Suprapubic skin (tissue), 4 donors: ENCODE measurements at places on chromosomes 5 and 9.

DNA sequence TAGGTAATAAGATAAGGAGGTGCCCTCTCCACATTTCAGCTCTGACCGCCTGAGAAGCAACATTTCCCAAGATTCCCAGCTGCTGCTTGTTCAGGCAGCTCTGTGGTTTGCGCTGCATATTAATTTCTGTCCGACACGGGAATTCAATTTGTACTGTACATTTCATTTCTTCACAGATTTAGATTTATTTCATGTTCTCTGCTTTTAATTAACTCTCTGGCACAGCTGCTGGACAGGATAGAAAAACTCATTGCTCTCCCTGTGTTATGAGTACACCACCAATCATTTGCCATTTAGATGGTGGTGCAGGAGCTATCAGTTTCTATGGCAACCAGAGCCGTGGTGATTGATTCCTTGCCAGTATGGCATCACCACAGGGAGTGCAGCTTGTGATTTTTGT is 558.5 kb downstream of the DMRTA1 start:
- no peak for DNase-seq

GRCh38 chr9:93088656-93089015 is 7.4 kb upstream of the CARD19 start:
- DNase-seq: peak; percentile 49

GRCh38 chr5:132873119-132873929 is at the start of gene LEAP2:
Gene LEAP2, plus strand, starts transcription at chr5:132873668. Its CDS starts 27 bp downstream, at chr5:132873695.
- no peak for DNase-seq

GRCh38 chr9:105390871-105391270 is 57.0 kb upstream of the FSD1L start:
- no peak for DNase-seq

- DNase-seq: no peak
These were observed 72.9 kb downstream of the ARSB start for GRCh38 chr5:78912085-78912771.

DNA sequence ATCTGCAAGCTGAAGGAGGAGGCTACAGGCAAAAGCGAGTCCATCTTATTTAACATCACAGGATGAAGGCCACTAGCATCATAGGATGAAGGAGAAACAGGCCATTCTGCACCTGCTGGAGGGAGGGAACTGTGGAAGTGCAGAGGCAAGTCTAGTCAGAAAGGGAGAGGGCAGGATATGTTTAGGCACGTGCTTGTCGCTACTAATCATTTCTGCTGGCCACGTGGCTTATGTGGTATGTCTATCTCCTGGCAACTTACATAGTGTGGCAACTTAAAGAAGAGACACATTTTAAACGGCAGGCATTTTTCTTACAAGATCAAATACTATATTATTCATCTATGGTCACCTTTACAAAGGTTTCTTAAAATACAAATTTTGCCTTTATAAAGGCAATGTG is 74.0 kb downstream of the GNAQ start:
- DNase-seq: no peak

DNA sequence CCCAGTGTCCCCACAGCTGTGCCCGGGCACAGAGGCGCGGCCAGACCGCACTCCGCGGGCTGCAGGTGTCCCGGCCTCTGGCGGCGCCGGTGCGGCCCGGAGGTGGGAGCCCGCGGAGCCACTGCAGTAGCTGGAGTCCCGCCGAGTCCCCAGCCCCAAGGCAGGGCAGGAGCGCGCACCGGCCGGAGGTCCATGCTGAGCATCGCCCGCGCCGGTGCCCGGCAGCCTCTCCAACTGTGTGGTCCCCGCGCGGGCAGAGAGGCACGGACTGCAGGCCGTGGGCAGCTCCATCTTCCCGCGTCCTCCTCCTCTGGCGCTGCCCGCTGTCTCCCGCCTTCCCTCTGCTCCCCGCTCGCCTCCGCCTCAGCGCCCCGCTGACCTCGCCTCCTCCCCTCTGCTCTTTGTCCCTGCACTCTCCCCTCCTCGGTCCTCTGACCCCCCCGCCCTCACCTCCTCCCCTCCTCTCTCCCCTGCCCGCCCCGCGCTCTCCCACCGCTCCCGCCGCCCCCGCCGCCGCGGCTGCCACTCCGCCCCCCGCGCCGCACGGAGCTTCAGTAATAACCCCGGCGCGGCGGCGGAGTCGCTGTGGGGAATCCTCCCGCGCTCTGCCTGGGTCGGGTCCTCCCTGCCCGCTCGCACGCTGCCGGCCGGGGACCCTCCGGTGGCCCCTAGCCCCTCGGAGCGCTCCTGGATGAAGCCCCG is at the start of gene ADAMTS16:
TSS of gene ADAMTS16 (plus strand) at position 554 of the 702 bp plus-strand sequence. CDS start at position 692, 138 bp downstream.
- DNase-seq: no peak

GRCh38 chr5:73267766-73268435 is 94.9 kb downstream of the TMEM174 start:
- DNase-seq: no peak

DNA sequence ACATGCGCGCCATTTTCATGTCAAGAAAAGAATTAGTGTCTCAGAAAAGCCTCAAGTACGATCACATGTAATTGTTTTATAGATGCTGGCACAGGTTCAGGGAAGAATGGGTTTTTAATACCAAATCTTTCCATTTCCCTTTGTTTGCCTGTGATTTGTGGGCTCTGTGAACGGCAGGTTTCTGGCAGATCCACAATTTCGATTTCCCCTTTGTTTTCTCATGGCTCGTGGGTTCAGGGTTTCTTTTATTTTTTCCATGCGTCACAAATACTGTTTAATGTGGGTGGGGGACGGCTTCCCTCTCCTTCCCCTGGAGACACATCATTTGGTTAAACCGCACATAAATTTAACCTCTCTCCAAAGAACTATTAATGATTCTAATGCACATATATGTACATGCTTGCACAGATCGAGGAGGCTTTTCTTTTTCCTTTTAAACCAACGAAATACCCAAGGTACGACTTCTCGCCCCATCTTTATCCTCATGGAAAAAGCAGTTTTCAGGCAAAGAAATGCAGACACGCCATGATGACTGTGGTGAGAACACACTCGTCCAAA is 195.9 kb downstream of the SLIT3 start:
- no peak for DNase-seq

DNA sequence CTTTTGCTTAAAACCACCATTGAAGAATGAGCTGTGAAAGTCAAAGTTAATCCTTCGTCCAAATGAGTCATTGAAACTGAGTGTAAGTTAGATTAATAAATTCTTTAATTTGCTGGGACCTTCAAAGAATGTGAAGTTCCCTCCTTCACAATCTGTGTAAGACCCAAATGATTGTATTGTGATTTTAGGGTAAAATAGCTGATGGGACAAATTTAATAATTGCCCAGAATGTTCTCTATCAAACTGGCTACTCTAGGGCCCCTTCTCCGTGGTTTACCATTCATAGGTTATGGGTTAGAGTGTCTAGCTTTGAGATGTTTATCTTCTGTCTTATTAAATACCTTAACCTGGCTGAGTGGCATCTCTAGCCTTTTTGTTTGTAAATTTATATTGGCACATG is 11.9 kb downstream of the C1QTNF3 start:
- DNase-seq: no peak

DNA sequence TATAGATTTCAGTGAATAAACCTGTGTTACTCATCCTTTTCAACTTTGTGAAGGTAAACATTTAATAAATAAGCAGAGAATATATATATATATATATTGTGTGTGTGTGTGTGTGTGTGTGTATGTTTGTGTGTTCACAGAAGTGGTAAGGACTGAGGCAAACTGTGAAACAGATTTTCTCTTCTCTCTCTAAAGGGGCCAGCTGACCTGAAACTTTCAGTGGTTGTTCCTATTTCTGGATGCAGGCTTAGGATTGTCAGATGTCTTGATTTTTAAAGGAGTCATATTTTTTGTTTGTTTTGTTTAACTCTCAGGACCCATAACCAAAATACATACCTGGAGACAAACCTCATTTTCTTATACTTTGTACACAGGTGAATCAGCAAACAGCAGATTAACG is 714.9 kb upstream of the MEF2C start:
- DNase-seq: no peak

- no peak for DNase-seq
These were observed 65.0 kb downstream of the SEMA6A start for GRCh38 chr5:116509483-116510244.

DNA sequence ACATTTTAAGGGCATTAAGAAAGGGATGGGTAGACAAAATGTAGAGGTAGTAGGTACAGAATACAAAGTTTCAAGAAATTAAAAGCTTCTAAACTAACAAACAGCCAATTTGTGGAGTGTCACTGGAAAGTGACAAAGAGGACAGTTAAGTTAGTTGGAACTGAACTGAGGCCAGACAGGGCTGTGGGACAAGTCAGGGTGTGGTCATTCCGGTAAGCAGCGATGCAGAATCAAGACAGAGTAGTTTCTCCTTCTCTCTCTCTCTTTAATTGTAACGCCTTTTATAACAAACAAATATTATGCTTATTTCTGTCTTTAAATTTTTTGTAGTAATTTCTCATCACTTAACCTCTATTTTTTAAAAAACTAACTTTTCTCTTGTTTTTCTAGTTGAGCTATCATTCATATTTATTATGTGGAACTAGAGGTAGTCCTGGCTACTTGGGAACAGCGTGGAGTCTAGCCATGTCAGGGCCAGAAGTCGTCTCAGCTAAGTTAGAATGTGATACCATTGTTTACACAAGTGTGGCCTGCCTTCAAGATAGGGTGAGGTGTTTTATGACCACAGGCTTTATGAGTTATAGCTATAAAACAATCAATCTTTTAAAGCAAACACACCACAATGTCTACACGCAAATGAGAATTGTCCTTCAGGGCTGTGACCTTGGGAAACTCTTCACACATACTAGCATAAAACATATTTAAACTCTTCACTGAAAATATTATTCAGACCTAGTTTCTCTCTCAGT is 115.3 kb upstream of the CDKN2B start:
- DNase-seq: no peak

- no peak for DNase-seq
These were observed 11.7 kb downstream of the TSPAN17 start for GRCh38 chr5:176658817-176659511.

- DNase-seq: no peak
These were observed 2.8 kb upstream of the PFN3 start for GRCh38 chr5:177403102-177403791.

DNA sequence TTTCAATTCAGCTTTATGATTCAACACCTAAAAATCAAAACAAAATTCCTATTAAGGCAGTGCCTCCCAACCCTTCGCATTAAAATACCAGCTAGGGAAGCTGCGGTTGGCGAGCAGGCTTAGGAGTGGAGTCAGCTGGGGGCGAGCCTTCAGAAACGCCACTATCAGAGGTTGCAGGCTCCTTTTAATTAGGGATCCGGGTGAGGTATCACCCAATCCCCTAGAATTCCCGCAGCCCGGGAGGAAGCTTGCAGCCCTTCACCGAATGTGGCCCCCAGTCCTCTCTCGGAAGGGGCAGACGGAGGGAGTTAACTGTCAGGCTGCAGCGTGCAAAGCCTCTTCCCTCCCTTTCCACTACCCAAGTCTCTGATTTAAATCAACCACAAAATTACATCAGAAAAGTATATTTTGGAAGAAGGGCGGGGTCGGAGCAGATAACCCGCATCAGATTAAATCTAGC is 1.7 kb downstream of the STC2 start:
- no peak for DNase-seq

- no peak for DNase-seq
These were observed 38.5 kb downstream of the CERT1 start for GRCh38 chr5:75472973-75473372.

DNA sequence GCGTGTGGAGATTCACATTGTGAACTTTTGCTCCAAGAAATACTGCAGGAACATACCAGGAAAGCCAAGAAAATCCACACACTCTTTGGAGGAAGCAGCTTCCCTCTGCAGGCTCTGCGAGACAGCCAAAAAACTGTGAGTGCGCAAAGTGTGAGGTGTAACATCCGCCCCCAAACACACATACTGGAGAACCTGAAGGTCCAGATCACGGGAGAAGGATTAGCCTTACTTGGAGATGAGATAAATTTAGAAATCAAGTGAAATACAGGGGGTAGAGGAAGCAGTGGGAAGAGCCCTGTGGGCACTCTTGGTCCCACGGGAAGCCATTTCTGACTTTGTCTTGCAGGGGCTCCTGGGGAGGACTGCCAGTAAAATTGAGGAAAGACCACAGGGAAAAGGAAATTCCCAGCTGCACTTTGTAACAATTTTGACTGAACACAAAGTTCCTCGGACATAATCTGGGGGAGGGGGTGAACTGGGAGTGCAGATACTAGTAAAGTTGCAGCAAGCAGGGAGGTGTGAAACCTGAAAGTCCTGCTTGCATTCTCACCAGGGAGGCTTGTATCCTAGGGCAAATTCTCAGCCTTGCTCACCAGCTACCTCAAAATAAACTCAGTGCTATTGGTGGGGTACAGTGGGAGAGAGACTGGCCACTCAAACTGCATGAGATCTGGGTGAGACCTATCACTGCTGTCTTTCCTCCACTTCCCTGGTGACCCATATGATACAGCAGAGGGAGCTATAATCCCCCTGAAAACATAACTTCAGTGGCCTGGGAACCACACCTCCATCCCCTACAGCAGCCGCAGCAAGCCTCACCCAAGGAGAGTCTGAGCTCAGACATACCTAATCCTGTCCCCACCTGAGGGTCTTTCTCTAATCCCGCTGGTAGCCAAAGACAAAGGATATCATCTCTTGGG is 109.1 kb downstream of the ALDH1A1 start:
- DNase-seq: no peak

- no peak for DNase-seq
These were observed 131.0 kb downstream of the DMAC1 start for GRCh38 chr9:7668541-7668940.

GRCh38 chr5:5532306-5533076 is 110.0 kb downstream of the ICE1 start:
- DNase-seq: no peak

DNA sequence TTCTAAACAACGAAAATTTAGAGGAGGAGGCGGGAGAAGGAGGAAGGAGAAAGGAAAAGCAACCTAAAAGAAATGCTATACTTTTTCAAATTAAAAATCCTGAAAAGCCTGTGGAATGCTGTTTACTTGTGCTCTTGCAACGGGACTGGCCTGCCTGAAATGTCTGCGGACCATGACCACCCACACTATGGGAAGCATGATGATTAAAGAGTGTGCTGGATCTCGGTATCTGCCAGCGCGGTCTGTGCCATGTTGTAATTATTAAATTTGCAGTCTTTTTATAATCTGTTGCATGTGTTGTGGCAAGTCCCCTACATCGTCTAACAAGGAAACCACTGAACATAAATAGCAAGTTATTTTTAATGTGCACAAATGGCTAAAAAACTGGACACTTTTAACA is 111.4 kb downstream of the FANCC start:
- no peak for DNase-seq

GRCh38 chr5:32445287-32445758 is 783 bp upstream of the ZFR start:
- DNase-seq: no peak
